ENCODE measurements at places on chromosomes 13 and 19. TPM values are rescaled to one million over a fixed set of nuclear protein-coding genes. Genes with fewer than 3 reads are reported as not detected.

Gene LCP1
- 7.3 TPM for total RNA-seq

Gene TMEM238
- total RNA-seq: 2.1 TPM

Gene CACNG7
- 3.5 TPM for total RNA-seq

Gene ZNF799
- 1.7 TPM for total RNA-seq

Gene CYP2A6
- not detected for total RNA-seq

DNA sequence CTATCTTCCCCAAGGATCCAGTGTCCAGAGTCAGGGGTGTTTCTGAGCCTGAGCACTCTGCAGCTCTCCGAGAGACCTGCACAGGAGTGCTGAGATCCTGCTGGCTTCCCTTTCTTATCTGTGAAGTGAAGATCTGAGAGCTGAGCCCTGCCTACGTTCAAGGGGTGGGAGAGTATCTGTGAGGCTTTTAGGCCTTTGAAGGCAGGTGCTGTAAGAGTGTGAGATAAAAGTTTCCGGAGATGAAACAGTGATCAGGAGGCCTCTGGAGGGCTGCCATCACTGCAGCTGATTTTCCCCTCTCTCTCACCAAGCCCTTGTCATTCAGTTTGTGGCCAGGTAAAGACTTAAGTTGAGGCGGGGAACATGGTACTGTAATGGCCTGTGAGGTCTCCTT is 83.1 kb downstream of the AKAP11 start:
- no peak for DNase-seq

DNA sequence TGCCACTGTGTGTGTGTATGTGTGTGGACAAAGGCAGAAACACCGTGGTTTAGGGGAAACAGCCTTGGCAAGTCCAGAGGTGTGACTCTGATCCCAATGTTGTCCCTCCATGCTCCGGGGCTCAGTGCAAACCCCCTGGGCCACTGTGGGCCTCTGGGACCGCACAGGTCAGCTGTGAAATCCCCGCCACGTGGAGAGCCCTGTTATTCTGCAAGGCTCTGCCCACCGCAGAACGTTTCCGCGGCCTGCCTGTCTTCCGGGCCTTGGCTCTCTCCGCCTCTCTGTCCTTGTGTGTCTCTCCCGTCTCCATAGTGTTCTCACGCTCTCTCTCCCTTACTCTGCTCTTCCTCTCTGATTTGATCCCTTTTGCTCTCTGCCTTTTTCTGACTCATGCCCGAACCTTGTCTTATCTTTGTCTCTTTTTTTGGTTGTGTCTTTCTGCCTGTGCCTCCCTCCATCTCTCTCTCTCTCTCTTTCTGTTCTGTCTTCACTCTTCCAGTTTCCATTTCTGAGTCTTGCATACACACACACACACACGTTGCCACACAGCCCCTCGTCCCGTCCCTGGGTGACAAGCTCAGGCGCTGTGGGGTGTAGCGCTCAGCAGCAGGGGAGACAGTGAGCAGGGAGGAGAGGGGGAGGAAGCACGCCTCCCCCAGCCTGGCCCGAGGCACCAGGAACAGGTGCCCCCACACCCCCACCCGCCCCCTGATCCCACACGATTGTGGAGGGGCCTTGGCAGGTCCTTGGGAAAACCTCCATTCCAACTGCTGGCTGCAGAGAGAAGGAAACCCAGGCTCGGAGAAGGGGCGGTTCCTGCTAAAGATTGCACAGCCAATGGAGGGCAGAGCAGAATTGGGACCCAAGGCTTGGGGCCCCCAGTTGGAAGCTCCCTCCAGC is 3.0 kb downstream of the TTYH1 start:
- peak; percentile 22 for DNase-seq

- DNase-seq: no peak
Measured at GRCh38 chr13:27034678-27035111, 136.9 kb downstream of the USP12 start.

GRCh38 chr13:75505327-75505726 is 23.4 kb upstream of the TBC1D4 start:
- DNase-seq: no peak

DNA sequence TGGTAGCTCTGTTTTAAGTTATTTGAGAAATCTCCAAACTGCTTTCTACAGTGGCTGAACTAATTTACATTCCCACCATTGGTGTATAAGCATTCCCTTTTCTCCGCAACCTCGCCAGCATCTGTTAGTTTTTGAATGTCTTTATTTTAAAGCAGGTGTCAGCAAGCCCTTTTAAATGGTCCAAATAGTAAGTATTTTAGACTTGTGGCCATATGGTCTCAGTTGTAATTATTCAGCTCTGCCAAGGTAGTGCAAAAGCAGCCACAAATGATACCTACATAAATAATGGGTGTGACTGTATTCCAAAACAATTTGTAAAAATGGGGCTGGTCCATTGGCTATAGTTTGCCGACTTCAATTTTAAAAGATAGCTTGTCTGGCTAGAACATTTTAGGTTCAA is 58.7 kb upstream of the TMTC4 start:
- DNase-seq: no peak

- DNase-seq: no peak
Measured at GRCh38 chr13:31591642-31592233, 147.6 kb upstream of the RXFP2 start.

DNA sequence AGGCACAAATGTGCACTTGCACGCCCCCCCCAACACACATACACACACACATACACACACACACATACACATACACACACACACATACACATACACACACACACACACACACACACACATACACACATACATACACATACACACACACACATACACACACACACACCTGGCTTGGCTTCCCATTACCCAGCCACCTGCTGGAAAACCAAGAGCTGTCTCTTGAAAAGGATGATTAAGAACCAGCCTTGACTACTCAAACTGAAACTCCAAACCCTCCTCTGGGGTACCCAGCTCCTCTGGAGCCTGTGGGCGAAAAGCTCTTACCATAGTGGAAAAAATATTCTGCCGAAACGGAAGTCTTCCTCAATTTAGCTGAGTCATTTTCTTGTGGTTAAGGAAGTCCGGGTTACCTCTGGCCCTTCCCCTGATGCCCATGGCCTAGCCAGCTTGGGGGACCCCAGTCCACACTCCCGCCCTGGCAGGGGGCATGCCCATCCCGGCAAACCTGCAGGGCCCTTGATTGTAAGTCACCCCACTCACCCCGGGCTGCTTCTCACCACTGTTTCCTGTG is 21.9 kb downstream of the CEBPA start:
- DNase-seq: no peak

DNA sequence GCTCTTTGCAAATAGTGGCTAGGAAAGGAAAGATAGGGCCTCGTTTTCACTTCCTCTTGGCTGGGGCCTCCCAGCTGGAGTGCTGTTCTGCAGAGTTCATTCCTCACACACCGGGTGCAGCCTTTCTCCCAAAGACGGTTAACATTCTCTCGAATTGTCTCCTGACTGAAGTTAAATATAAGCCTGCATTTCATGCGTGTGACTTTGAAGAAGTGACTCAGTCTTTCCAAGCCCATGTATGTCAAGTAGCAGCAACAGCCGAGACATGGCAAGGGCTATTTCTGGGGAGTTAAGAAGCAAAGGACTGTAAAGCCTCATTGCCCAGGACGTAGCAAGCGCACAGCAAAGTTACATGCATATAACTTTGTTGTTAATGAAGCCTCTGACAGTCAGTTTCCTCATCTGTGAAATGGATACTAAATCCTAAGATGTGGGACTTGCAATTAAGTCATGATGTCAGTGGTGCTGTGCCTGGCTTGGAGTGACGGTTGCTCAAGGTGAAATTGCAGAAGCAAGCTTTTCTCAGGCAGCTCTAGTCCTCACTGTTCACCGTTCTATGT is 502.4 kb downstream of the MYO16 start:
- DNase-seq: peak; percentile 14

DNA sequence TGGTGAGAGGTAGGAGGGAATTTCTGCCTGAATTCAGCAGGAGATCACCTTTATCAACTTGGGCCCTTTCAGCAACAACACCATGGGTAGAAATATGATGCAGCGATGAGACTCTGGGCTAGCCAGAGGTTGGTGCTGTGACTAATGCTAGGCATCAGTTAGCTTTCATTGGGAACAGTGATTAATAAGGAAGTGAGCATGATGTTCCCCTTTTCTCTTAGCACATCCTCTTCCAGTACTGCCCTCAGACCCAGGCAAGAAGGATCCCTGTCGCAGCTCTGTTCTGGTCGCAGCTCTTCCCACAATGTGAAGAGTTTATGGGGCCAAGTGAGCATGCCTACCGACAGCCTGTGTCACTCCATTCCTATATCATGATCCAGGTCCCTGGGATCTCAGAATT is 100.5 kb downstream of the FLT1 start:
- no peak for DNase-seq

DNA sequence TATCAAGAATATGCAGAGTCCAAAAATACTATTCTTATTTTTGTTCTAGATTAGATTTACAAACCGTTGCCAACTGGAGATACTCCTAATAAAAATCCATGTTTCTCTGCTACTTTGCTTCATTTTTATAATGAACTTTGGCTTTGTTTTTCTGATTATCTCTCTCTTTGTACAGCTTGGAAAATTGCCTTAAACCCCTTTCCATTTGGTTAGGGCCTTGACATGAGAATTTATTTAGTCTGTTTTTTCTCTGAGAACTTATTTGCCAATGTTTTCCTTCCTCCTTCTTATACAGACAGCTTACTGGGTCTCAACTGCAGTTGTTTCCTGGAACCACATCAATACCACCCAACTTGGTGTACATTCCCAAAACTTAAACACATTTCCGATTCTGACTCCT is 555.4 kb downstream of the SLITRK6 start:
- DNase-seq: peak; percentile 2

Data from astrocyte (in vitro differentiated cells and primary cell).